NCI-H460 (cell line): ENCODE measurements at places on chromosomes 2 and 18. TPM values are rescaled to one million over a fixed set of nuclear protein-coding genes. Genes with fewer than 3 reads are reported as not detected.

MAL gene
- total RNA-seq: not detected in 2 replicates

ANKRD23 gene
- total RNA-seq: 4.6 and 5.3 TPM in 2 replicates

XPO1 gene
- 171 and 209 TPM in 2 replicates for total RNA-seq

SLC23A3 gene
- total RNA-seq: 1.4 and 1.7 TPM in 2 replicates

CDH19 gene
- 60.2 and 67.4 TPM in 2 replicates for total RNA-seq

DSG4 gene
- total RNA-seq: not detected in 2 replicates

EGR4 gene
- total RNA-seq: not detected in 2 replicates

SERPINB3 gene
- 0.15 and 0.23 TPM in 2 replicates for total RNA-seq

CD8B2 gene
- not detected in 2 replicates for total RNA-seq

PLA2R1 gene
- 20.2 and 22.8 TPM in 2 replicates for total RNA-seq

STARD6 gene
- 0.46 and 0.57 TPM in 2 replicates for total RNA-seq

MYO5B gene
- 25.0 and 26.2 TPM in 2 replicates for total RNA-seq

IL36G gene
- not detected in 2 replicates for total RNA-seq

ANKRD30BL gene
- not detected in 2 replicates for total RNA-seq

TUBA3D gene
- total RNA-seq: not detected in 2 replicates

CABYR gene
- total RNA-seq: 36.7 and 37.3 TPM in 2 replicates

UCN gene
- total RNA-seq: 4.6 and 6.8 TPM in 2 replicates

IL1B gene
- 2.2 and 2.5 TPM in 2 replicates for total RNA-seq

CCDC195 gene
- not detected in 2 replicates for total RNA-seq

CIB4 gene
- total RNA-seq: not detected in 2 replicates

KCNG2 gene
- 5.2 and 6.0 TPM in 2 replicates for total RNA-seq

LHCGR gene
- total RNA-seq: 0.32 and 0.40 TPM in 2 replicates
